Iris pigment epithelial cell (primary cell): ENCODE measurements at places on chromosomes 12 and 14.
A peak's percentile ranks its signal among the peaks of the same experiment; 100 is the strongest.

GRCh38 chr14:38419579-38419978 is 163.7 kb upstream of the CLEC14A start:
- DNase-seq = no peak

GRCh38 chr12:62738616-62739015 is 196.3 kb downstream of the PPM1H start:
- DNase-seq = no peak

DNA sequence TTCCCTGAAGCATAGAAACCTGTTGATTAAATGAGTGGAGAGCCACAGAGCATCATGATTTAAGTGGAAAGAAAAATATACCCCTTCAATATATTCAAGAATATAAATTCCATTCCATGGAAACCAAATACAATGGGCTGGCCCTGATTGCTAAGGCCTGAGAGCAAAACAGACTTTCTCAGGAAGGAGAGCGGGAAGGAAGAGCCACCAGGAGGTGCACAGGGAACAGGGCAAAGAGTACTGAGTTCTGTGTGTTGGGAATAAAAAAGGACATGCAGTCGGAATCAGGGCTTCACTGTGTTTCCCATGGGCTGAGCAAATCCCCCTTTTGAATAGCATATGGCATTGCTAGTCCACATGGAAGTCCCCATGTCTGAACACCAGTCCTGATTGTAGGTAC is 69.7 kb upstream of the PLEKHG3 start:
- DNase-seq = no peak

- no peak for DNase-seq
Observed at GRCh38 chr12:81757731-81758365, 1.3 kb downstream of the PPFIA2 start.

GRCh38 chr14:29927376-29928116 is at the start of gene PRKD1:
Gene PRKD1 (minus strand): TSS chr14:29927847.
- DNase-seq = peak; percentile 67

GRCh38 chr14:50070840-50071548 is 45.4 kb downstream of the VCPKMT start:
- DNase-seq = no peak

DNA sequence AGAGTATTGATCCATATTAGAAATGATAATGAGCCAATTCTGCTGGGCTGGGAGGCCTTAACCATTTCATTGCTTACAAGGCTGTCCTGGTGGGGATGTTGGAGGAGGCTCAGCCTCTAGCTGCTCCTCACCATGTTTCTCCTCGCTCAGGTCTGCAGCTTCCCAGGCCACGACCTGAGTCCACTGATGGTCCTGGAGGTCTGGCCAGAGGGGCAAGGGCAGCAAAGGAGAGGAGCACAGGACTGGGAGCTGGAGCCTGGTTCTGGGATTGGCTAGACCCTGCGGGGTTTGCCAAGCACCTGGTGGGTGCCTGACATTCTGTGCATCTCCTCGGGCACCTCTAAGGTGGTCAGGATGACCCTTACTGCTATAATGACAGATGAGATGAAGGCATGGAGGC is 92.6 kb downstream of the KIF26A start:
- no peak for DNase-seq

GRCh38 chr12:26713885-26714383 is 119.1 kb downstream of the ITPR2 start:
- DNase-seq = no peak

- no peak for DNase-seq
Observed at GRCh38 chr12:112950701-112951100, 12.4 kb downstream of the OAS3 start.

GRCh38 chr14:93331728-93332396 is 974 bp downstream of the BTBD7 start:
- DNase-seq = peak; percentile 30

DNA sequence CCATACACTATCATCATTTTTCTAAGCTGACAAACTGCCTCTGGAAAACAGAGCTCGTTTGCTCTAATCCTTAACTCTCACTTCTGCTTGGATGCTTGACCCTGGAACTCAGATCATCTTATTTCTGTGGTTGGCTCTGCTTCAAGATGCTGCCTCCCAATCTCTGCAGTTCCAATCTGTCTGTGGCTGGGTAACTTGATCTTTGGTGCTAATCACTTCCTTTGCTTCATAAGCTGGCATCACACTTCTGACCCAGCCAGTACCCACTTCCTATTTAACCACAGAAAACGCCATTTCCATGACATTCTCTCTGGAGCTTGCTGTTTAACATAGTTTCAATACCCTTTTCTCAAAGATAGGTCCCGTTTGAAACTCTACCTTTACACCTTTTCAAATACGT is 254.2 kb downstream of the ACSS3 start:
- peak; percentile 9 for DNase-seq

GRCh38 chr12:15393037-15393436 is 70.7 kb downstream of the PTPRO start:
- no peak for DNase-seq

DNA sequence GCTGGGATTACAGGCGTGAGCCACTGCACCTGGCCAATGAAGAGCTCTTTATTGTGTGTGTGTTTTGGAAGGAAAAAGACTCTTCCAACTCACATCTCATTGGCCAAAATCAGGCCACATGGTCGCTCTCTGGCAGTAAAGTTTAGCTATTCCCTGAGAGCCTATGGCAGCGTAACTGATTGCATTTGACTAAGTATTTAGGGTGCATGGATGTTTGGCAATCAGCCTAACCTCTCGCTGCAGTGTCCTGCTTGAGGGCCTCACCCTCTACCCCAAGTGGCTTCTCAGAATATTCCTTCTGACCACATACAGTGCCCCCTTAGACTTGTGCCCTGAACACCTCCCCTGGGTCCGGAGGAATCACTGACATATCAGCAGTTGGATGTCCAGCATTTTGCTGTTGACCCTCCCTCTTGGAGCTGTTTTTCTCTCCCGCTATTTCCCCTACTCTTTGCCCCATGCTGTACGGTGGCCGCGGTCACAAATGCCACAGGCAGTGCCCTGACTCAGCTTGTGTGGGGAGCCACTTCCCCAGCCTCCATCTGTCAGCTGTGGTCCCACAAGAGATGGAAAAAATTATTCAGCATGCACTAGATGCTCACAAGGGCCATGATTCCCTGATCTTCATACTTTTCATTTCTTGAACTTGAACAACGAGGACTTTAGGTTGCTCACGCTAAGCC is 9.5 kb downstream of the PHETA1 start:
- DNase-seq = no peak
